ENCODE measurements at places on chromosomes 12 and 14.

DNA sequence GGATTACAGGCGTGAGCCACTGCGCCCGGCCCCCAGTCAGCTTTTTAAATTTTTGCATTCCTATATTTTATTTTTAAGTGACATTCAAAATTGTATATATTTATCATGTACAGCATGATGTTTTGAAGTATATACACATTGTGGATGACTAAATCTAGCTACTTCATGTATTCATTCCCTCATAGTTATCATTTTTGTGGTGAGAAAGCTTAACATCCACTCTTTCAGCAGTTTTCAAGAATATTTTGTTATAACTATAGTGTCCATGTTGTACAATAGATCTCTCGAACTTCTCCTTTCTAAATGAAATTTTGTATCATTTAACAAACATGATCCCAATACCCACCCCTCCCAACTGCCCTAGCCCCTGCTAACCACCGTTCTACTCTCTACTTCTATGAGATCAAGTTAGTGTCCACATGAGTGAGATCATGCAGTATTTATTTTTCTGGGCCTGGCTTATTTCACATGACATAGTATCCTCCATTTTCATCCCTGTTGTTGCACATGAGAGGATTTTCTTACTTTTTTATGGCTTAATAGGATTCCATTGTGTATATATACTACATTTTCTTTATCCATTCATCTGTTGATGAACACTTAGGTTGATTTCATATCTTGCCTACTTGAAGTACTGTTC is 8.8 kb upstream of the HEBP1 start:
- no peak for DNase-seq

GRCh38 chr12:117134059-117134458 is 34.8 kb upstream of the TESC start:
- no peak for DNase-seq

DNA sequence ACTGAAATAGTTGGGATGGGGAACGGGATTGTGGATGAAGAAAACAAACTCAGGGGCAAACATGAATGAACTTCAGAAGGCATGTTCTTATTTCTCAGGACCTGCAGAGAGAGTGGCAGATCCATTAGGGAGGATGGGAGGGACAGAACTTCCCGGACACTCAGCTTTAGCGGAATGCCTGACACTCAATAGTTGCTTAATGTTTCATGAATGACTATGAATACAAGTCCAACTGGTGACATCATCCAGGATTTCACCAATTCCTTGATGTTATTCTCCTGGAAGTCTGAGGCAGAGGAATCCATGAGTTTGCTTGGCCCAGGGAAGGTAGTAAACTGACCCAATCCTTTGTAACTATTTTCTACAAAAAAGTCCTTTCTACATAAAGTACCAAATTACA is 37.8 kb upstream of the LRRC10 start:
- DNase-seq = no peak

DNA sequence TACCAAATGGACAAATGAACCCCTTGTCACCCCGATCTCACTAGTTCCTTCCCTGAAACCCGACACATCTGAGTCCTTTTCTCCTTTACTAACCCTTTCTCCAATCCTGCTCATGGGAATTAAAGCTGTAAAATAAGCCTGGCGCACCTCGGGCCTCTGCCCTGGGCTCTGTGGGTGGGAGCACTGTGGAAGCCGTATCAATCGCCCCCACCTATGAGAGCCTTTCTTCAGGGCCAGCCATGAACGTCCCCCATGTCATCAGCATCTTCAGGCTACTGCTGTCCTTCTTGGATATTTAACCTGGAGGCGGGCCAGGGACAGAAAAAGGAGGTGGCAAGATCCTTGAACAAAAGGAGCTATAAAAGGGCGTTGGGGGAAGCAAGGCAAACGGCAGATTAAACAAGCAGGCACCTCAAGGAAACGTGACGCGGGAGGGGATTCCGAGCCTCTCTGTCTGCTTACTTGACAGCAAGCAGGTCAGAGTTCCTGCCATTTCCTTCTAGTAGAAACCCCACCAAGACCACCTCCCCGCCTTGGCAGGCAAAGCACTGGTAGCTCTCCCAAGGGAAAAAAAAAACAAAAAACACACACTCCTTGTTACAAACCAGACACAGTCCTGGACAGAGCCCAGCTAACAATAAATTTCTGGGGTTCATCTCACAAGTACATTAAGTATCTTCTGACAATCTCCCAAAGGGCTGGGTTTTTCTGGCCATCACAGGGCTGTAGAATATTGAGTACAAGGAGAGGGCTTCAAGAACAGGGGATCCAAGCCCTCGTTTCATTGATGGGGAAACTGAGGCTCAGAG is 62.9 kb downstream of the DPF3 start:
- no peak for DNase-seq

- DNase-seq = no peak
These were observed 3.2 kb downstream of the KCNH3 start for GRCh38 chr12:49541911-49542505.

DNA sequence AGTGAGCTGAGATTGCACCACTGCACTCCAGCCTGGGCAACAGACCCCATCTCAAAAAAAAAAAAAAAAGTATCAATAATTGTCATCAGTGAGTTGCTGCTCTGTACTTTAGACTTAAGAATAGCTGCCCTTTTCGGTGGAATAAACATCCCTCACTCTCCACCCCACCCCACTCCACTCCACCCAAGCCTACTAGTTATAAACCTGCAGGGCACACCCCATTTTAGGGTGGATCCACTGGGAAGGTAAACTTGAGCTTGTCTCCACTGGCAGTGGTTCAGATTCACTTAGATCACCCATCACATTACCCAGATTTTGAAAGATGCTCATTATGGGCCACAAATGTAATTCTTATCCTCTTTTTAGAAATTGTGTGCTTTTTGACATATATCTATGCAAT is 106.4 kb downstream of the GPR135 start:
- no peak for DNase-seq

GRCh38 chr14:105363847-105364708 is 34.3 kb upstream of the TEX22 start:
- no peak for DNase-seq

DNA sequence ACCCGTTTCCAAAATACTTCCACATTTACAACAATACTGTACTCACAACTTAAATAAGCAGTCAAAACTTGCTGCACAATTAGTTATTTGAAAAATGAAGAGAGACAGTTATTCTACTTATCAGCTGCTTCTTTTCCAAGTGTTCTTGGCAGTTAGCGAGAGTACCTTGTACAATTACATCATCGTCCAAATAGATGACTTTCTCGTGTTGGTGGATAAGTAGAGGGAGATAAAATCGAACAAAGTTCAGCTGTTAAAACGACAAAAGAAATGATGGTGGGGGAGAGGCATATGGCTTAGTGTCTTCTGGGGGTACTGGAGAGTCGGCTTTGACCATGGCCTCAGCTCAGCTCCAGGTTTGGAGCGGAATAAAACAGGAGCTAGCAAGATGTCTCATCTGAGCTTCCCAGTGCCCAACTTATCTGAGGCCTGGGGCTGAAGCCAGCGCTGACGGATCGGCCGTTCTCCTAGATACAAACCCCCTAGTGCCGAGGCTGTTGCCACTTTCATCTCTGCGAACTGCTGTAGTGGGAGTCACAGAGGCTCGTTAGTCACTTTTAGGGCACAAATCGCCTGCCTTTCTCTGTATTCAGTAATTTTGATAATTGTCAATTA is 31.7 kb downstream of the TDG start:
- no peak for DNase-seq

- no peak for DNase-seq
These were observed 86.9 kb downstream of the BCAT1 start for GRCh38 chr12:24861766-24862540.

DNA sequence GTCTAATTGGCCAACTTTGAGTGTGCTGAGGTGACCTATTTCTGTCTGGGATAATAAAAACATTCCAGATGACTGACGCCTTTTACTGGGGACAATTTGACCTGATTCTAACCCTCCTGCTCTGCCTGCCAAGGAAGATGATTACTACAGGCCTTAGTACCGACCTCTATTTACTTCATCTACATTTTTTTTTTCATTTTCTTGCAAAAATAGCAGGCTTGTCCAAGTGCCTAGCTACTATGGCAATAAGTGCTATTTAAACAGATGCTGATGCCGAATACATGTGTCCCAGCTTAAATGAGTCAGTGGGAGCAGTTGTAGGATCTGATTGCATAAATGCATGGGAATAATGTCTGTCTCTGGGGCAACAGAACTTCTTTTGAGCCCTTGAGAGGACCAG is 254.3 kb downstream of the RGS6 start:
- no peak for DNase-seq

DNA sequence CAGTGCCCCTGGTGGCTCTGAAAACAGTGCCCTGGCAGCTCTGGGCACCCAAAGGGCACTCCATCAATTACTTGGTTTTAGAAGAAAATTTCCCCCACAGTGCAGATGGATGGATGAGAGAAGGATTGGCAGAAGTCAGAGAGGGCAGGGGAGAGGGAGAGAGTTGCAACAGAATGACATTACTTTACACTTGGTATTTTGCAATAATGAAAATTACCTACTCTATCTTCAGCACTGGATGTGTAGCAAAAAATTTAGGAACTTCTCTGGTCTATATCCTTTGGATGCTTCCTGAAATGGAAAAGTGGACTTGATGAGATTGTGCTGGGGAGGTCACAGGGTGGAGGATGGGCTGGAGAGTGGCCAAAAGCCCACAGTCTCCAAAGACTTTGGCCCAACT is 193.2 kb downstream of the CHST11 start:
- DNase-seq = no peak

DNA sequence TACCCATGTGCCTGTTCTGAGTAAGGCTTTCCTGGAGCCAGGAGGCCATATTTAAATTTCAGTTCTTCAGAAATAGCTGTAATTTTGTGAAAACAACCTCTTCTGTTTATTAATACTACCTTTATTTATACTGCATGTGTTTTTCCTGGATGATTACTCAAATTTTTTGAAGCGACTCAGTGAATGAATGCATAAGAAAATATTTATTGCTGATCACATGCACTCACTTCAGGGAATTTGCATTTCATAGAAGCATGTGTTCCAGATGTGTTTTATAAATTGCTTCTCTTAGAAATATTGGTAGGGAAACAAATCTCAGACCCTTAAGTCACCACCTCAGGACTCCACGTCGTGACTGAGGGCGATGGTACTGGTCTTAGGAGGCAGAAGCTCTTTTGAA is 21.8 kb upstream of the DCN start:
- DNase-seq = no peak

GRCh38 chr12:122123051-122123760 is 44.6 kb downstream of the MLXIP start:
- peak; percentile 87 for DNase-seq

GRCh38 chr14:73741876-73742519 is 27.8 kb upstream of the PNMA1 start:
- DNase-seq = no peak

DNA sequence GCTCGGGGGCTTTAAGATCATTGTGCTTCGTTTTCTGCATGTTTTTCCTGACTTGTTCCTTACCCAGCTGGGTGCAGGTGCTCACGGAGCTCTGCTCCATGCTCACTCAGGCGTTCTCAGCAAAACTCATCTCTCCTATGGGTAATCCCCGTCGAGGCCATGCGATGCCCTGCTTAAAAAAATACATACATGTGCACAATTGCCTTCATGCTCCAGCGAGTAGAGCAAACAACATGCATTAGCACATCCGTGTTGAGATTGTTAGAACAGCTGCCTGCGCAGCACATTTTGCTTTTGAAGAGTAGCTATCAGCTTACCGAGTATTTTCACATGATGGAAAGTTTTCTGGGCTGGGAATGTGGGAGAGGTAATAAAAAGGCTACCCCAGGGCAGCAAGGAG is 16.2 kb downstream of the AACS start:
- DNase-seq = peak; percentile 99

All from NCI-H1417 (cell line).